ENCODE measurements at places on chromosomes 16 and 17. TPM values are rescaled to one million over a fixed set of nuclear protein-coding genes. Genes with fewer than 3 reads are reported as not detected.
A peak's percentile ranks its signal among the peaks of the same experiment; 100 is the strongest.

GRCh38 chr16:50501251-50501650, 46.9 kb upstream of the NKD1 start:
- DNase-seq, result peak; percentile 49

GRCh38 chr16:84953190-84953746, 58.1 kb downstream of the ZDHHC7 start:
- no peak for DNase-seq

DNA sequence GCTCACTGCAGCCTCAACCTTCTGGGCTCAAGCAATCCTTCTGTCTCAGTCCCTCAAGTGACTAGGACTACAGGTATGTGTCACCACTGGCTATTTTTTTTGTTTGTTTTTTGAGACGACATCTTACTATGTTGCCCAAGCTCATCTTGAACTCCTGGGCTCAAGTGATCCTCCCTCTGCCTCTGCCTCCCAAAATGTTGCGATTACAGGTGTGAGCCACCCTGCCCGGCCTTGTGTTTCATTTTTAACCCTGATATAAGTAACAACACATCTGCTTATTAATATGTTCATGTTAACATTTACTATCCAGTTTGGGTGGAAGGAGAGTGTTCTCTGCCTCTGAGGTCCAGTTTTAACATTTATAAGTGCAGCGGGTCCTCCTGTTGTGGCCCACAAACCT, 3.1 kb downstream of the FAM20A start:
- no peak for DNase-seq

DNA sequence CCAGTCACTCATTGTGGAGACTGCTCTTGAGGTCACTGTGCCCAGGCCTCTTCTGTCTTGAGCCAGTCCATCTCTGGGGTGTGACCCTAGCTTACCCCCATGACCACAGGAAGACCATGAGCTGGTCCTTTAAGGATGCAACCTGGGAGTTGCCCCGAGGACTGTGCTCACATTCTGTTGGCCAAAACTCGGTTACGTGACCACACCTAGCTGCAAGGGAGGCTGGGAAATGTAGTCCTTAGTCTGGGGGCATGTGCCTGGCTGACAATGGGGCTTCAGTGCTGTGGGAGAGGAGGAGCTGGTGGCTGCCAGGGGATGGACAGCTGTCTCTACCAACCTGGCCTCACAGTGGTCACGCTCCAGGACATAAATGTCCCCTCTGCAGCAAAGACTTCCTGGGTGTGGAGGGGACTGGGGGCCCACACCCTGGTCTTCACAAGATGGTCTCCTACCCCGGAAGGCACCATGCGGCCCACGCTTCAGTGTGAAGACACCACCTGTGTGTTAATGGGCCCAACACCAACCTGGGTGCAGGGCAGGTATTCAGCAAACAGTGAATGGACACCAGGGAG, 55.4 kb downstream of the JPH3 start:
- DNase-seq, result no peak

DNA sequence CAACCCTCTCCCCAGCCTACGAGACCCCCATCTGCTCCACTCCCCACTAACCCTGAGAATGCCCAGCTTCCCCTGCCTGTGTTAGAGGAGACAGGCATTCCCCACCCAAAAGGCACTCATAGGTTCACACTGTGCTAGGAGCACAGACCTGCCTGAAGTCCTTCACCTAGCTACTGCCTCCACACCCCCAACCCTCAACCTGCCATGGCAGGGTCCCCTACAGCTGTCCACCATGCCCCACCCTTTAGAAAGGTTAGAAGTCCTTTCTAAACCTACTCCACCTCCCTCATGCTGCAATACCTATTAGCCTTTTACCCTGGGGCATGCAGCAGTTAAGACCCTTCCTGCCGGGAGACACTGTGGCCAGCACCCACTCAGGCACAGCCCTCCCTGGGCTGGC, 9.1 kb downstream of the SRCIN1 start:
- no peak for DNase-seq

- DNase-seq, result no peak
These were observed 239 bp downstream of the PIEZO1 start for GRCh38 chr16:88784856-88785105.

DNA sequence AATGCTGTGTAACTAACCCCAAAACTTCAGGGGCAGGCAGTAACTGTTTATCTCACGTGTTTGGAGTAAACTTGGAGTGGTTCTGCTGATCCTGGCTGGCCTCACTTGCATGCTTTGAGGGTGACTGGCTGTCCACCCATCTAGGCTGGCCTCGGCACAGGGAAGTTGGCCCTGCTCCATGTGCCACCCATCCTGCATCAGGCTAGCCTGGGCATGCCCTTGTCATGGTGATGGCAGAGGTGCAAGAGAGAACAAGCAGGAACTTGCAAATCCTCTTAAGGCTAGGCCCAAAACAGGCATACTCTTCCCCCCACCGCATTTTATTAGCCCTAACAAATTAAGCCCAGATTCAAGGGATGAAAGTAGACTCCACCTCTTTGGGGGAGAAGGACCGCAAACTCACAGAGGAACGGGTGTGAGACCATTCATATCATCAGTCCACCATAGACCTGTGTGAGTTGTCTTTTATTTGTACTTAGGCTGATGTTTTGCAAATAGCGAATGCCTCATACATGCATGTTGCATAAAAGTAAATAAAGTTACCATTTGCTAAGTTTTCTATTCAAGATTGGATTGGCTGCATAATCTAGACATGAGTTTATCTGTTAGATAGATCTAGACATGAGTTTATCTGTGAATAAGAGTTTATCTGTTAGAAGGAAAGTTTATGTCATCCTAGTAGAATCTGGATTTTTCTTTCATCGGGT, 221.0 kb downstream of the CCDC182 start:
- DNase-seq, result no peak

DNA sequence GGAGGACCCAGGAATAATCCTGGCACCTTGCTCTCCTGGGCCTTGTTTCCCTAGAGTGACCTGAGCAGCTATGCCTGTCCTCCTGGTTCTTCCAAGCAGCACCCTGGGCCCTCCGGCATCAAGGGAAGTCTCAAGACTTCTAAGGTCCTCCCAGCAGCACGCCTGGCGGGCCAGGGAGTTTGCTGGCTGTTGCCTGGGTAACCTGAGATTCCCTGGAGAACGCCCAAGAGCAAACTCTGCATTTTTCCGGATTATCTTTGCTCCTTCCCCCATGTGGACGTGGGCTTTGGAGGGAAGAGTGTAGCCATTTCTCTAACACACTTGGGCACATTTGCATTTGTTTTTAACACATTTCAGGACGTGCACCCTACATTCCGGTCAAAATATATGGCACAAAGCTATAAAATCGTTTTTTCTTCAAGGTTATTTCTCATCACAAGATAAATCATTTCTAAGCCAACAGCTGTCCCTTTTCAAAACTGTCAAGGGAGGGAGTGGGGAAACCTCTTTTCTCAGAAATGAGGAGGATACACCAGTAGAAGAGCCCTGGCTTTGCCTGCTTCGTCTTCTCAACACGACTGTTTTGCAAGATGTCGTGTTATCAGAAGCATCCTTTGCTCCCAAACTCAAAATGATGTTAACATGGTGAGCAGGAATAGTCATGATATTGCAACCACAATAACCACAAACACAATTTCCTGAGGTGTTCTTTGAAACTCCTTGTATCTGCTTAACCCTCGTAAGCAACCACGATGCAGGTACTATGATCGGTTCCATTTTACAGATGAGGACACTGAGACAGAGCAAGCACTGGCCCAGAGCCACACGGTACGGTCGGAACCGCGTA, 116.5 kb downstream of the ADCY9 start:
- no peak for DNase-seq

- DNase-seq, result no peak
These were observed 290 bp downstream of the TOB1 start for GRCh38 chr17:50865868-50866260.

- peak; percentile 28 for DNase-seq
These were observed 7.3 kb downstream of the TMEM106A start for GRCh38 chr17:43219001-43219400.

SLC16A6 gene
- 0.22 TPM for total RNA-seq

PPL gene
- total RNA-seq, result 7.5 TPM

DNA sequence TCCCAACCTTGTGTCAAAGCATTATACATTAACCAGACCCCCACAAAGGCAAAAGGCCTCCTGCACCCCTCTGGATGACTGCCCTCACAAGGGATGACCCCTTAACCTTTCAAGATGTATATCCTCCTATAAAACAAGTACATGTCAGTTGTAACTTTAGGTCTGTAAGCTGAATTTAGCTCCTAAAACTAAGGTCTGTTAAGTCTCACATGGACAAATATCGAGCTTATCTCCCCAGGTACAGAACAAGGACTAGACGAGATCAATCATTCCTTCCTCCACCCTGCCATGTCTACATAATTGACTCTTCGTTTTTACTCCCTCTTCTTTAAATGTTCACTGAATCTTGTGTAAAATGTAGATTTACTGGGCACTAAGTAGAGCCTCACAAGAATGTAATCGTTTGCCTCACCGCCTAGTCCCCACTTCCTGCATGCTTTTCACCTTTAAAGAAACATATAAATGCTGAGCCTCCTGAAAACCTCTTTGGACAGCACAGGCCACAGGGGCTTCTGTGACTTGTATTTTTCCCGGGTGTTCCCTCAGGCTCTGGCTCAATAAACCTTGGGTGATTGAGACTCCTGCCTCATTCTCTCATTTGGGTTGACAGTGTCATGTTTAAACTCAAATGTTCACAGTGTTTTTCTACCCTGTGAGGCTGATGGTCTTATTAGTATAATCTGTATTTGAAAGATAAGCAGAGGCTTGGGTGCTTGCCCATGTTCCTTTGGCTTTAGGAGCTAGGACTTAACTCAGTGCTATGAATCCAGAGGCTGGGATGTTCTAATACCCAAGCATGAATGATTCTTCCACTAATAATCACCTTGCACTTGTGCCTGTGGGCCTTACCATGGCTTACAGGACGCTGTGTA, 37.6 kb downstream of the MMD start:
- DNase-seq, result no peak

DNA sequence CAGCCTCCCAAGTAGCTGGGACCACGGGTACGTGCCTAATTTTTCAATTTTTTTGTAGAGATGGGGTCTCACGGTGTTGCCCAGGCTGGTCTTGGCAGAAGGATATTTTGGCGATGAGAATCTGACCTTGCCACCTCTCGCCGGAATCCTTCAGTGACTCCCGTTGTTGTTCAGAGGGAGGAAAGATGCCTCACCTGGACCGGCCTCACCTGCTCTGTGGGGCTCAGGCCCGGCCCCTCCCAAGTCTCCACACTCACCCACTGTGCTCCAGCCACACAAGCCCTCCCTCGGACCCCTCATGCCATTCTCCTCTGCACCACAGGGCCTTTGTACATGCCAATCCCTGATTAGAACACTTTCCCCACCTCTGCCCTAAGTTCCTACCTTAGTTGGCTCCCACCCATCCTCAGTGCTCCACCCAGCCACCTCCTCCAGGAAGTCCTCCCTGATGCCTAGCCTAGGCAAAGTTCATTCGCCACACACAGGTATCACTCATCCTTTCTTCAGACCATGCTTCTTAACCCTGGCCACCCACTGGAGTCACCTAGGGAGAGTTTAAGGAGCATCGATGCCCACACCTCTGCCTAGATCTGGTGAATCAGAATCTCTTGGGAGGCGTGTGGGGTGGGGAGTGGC, 136.1 kb downstream of the GSG1L start:
- no peak for DNase-seq

DNA sequence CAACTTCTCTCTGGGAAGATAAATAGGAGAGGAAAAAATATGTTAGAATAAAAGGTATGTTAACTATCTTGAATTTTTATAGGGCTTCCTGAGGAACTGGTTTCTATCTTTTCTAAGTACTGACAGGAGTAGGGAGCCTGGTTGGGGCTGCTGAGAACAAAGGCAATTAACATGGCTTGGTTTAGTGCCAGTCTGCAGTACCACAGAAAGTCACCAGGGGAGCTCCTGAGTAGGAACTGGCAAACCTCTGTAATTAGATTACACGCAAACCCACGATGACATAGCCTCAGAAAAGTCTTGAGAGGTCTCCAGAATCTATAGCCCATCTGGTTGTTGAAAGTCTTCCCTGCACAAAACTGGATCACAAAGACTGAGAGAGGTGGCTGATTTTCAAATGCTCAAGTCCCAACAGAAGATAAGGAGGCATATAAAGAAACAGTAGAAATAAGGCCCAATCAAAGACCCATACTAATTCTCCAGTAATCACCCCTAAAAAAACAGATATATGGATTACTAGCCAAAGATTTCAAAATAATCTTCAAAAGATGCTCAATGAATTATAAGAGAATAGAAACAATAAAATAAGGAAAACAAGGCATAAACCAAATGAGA, 11.7 kb upstream of the CNTNAP4 start:
- no peak for DNase-seq
